ENCODE measurements at places on chromosomes 16 and 17.

GRCh38 chr16:637081-638018, 1.2 kb upstream of the METTL26 start:
- DNase-seq = peak; percentile 14

- peak; percentile 29 for DNase-seq
Measured at GRCh38 chr17:4899341-4900230, at the start of gene C17orf107. C17orf107 (plus strand) TSS chr17:4899536; CDS start chr17:4899763, 227 bp downstream.

GRCh38 chr17:29012535-29012934, 6.7 kb upstream of the SEZ6 start:
- DNase-seq = no peak

GRCh38 chr16:76276745-76277438, at the start of gene CNTNAP4:
CNTNAP4 (plus strand) TSS chr16:76277401; CDS start chr16:76277663, 262 bp downstream.
- peak; percentile 23 for DNase-seq

- DNase-seq = peak; percentile 46
Measured at GRCh38 chr16:2223942-2224486, 623 bp downstream of the E4F1 start.

- DNase-seq = no peak
Measured at GRCh38 chr16:12160815-12161550, 184.4 kb downstream of the SNX29 start.

- DNase-seq = no peak
Measured at GRCh38 chr17:31089471-31089870, 5.3 kb upstream of the NF1 start.

DNA sequence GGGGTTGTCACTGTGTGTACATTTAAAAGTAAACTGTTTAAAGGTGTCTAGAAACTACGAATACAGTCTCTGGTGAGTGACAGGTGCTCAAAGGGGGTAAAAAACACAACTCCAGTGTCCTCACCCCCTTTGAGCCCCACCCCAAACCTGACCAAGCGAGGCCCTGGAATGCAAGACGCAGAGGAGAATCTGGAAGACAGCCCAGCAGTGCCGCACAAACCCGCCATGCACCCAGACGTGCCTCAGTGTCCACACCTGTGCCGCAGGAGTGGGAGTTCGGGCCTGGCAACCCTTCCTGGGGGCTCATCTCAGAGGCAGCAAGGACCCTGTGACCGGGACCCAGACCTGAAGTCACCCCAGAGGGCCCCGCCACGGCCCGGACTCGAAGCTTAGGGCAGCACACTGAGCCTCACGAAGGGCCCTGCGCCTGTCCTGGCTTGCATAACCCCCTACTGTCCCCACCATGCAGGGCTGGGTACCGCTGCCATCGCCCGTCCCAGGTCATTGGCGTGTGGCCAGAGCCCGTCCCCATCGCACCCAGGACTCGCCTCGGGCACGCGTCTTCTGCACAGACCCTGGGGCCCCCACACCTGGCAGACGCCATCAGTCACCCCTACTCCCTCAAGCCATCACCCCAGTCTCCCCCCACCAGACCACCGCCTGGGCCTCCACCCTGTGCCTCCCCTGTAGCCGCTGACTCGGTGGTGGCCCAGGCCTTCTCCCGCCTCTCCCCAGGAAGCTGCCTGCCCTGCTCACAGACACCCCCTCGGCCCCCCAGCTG, 33.0 kb upstream of the ZC3H18 start:
- no peak for DNase-seq

GRCh38 chr17:74964988-74965622, 7.5 kb downstream of the HID1 start:
- no peak for DNase-seq

GRCh38 chr16:56716761-56717160, 13.2 kb upstream of the NUP93 start:
- peak; percentile 92 for DNase-seq

DNA sequence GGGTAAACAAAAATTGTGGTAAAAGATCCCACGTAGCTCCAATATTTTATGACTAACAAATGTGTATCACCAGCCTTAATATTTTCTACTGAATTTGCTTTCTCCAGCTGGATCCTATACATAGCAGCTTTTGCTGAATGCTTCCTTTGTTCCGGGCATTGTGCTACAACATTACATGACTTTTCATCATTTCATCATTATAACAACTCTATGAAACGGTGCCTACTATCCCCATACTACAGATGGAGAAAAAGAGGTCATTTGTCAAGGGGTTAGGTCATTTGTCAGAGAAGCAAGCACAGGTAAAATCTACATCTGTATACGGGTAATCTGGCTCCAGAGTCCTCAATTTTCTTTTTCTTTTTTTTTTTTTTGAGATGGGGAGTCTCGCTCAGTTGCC, 74.3 kb downstream of the KANSL1 start:
- no peak for DNase-seq

GRCh38 chr17:58284613-58285421, 4.1 kb upstream of the MPO start:
- DNase-seq = no peak

DNA sequence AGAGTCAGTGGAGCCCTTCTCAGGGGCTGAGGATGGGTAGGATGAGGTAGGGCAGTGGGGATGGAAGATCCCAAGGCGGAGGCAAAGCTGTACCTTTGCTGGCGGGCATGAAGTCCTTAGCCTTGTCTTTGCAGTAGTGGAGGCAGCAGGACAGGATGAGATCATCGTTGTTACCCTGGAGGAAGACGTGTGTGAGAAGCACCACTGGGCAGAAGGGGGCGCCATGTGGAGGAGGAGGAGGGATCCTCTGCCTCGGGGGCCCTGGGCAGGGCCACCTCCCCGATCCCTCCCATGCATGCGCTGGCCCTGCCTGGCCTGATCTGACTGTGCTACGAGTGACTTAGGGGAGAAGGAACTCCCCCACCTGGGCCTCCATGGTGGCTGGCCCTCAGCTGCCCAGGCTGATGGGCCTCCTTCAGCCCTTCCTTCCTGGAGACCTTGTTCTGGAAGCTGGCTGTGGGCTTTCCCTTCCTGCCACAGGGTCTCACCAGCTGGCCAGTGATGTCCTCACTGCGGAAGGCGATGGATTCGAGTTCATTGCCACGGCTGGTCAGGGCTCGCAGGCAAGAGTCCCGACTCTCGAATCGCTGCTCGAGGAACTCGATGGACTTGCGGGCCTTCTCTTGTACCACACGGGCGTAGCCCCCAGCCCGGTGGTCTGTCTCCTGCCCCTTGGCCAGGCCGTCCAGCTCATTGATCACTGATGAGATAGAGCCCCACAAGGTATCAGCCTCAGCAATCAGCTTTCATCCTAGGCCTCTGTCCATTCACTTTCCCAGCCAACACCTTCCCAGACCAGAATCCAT, 10.3 kb downstream of the HIC1 start:
- DNase-seq = no peak

DNA sequence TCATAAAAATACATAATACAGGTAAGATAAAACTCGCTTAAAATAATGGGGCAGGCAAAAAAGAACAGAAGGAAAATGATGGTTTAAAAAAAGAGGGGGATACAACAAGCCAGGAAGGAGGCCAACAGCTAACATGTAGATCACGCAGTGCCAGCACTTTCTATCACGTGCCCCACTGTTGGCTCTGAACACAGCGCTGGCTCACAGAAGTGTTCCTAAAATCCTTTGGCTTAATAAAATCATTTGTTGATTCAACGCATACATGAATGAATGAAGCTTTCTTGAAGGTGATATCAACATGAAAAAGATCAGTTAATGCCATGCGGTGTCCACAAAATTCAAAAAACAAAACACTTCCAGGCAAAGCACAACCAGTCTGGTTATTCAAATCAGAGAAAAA, 8.5 kb downstream of the ITGAE start:
- DNase-seq = no peak

- peak; percentile 83 for DNase-seq
Measured at GRCh38 chr16:679814-680624, at the start of gene STUB1. STUB1 (plus strand) TSS chr16:680410; CDS start chr16:680526, 116 bp downstream.

DNA sequence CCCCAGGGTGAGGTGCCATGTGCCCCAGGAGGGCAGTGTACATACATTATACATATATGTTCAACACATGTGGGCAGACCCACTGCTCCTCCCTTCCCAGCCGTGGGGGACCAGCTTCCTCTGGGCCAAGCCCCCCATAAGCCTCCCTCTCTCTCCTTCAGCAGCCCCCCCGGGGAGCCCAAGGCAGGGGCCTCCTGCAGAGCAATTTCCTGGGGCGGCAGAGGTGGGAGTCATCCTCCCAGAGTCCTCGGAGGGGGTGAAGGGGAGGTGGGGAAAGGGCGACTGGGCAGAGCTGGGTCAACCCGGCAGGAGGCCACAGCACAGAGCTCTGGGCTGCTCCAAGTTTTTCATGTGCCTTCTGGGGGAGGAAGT, 235.1 kb downstream of the ZNF423 start:
- DNase-seq = no peak

DNA sequence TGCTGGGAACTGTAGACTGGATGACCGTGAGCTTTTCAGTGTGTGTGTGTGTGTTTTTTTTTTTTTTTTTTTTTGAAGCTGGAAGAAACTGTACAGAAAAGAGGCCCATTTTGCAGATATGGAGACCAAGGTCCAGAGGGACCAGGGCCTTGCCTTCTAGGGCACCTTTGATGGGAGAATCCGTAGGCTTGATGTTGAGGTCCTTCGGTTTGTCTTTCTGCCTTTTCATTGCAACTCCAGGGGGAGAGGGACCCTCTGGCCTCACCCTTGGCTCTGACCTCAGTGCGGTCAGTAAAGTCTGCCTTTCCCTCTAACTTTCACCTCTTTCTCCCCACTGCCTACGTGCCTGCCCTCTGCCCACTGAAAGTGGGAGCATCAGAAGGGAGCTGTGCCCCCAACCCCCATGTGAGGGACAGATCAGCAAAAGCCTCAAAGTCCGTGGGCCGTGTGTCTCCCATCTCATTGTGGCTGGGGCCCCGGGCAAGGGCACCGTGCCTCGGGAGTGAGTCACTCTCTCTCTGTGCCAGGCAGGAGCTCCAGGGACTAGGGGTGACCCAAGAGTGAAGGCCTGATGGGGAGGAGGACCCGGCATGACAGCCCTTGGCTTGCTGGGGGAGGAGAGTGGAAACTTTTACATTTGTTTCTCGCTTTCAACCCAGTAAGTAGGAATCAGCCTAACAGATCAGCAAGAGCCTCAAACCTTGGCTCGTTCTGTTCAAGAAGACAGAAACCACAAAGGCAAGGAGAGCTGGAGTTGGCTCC, 123.6 kb downstream of the CMIP start:
- no peak for DNase-seq

GRCh38 chr17:70776441-70776840, 607.1 kb downstream of the KCNJ2 start:
- DNase-seq = no peak

DNA sequence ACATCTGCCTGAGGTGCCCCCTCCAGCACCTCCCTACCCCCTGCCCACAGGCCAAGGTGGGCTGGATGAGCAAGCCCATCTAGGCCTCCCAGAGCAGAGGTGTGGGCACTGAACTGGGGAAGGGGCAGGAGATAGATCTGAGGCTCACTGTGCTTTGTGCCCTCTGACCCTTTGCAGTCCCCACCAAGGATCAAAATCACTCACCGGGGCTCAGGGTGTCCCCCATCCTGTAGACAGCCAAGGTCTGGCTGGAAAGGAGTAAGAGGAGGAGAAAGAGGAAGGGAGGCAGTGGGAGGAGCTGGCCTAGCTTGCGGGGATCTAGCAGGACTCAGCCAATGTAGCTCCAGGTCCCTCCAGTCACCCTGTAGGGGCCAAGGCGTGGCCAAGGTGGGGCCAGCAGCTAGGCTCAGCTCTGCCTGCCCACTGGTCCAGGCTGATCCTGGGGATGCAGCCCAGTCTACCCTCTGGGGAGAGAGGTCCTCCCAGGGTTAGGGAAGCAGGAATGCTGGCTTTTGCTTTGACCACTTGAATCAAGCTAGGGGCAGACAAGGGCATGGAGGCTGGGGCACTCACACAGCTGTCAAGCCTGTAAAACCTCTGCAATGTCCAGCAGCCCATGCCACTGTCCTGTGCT, 1.8 kb downstream of the SLC12A4 start:
- no peak for DNase-seq

DNA sequence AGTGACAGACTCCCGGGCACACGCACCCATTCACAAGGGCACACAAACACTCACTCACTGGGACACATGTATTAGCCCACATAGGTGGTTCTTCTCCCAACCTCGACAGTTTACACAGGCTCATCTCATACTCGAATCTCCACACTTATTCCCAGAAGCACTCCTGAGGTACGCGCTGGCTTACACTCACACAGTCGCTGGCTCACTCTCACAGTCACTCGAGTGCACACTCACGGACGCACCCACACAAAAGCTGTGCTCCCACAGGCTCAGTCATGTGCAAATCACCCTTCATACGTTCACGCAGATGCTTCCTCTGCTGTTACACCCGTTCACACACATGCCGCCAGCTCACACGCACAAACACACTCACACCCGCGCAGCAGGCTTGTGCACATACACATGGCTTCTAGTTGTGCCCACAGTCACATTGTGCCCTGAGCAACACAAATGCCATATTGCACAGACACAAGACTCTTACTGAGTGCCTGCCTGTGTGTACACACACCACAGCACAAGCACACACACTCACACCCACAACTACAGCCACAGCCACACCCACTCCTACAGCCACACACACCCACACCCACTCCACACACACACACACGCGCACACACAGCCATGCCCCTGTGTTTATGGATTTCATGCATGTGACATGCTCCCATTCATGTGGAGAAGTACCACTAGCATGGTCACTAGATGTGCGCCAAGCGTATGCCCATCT, 8.4 kb upstream of the PRR29 start:
- no peak for DNase-seq

DNA sequence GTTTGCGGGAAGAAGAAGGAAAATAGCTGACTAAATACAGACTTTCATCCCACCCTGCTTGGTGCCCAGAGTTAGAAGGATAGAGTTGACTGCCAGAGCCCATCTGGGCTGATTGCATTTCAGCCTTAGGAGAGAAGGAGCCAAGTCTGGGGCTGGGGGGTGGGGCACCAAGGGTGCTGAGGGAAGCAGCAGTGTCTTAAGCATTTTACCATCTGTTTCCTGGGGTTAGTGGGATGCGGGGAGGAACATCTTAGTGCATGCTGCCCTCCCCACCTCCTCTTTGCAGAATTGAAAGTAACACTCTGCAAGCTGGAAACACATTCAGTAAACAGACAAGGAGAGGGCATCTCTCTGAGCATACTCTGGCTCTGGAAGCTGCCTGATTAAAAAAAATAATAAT, 1.5 kb upstream of the ARL5C start:
- peak; percentile 84 for DNase-seq

- DNase-seq = peak; percentile 40
Measured at GRCh38 chr16:82993926-82994325, 367.2 kb downstream of the CDH13 start.

GRCh38 chr17:77279448-77280303, 138.9 kb downstream of the SEC14L1 start:
- no peak for DNase-seq

GRCh38 chr17:47840742-47841487, at the start of gene SCRN2:
SCRN2 (minus strand) TSS chr17:47841273; CDS start chr17:47840843, 430 bp downstream.
- DNase-seq = peak; percentile 78

Data from NCI-H2171 treated with DMSO at 0.1 percent for 48 hours (cell line).